Uterus (tissue), 4 donors: ENCODE measurements at places on chromosomes 6 and 20.

- no peak for DNase-seq
- H3K4me1 ChIP-seq, result no peaks in the 10 kb centered on the region
- H3K36me3 ChIP-seq, result no peaks in the 10 kb centered on the region
- no peaks in the 10 kb centered on the region for H3K27me3 ChIP-seq
Measured at GRCh38 chr6:92587525-92587924, 831.8 kb downstream of the EPHA7 start.

DNA sequence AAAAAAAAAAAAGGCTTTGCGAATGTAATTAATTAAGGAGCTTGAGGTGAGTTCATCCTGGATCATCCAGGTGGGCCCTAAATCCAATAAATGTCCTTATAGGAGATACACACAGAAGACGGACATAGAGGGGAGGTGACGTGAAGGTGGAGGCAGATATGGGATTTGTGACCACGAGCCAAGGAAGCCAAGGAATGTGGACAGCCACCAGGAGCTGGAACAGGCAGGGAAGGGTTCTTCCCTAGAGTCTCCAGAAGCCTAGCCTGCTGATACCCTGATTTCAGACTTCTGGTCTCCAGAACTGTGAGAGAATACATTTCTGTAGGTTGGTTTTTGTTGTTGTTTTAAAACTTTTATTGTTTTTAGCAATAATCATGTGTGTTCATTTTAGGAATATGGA lies 6.7 kb upstream of the ATRN start:
- H3K4me1 ChIP-seq, result no peaks in the 10 kb centered on the region
- no peak overlapping the region for H3K27ac ChIP-seq
- no peaks in the 10 kb centered on the region for H3K27me3 ChIP-seq
- H3K36me3 ChIP-seq, result no peaks in the 10 kb centered on the region
- DNase-seq, result no peak

GRCh38 chr6:128422871-128423270 lies 97.5 kb downstream of the PTPRK start:
- H3K4me1 ChIP-seq, result no peaks in the 10 kb centered on the region
- no peak overlapping the region for H3K27ac ChIP-seq
- H3K4me3 ChIP-seq, result no peak overlapping the region
- H3K36me3 ChIP-seq, result no peaks in the 10 kb centered on the region
- no peak for DNase-seq

DNA sequence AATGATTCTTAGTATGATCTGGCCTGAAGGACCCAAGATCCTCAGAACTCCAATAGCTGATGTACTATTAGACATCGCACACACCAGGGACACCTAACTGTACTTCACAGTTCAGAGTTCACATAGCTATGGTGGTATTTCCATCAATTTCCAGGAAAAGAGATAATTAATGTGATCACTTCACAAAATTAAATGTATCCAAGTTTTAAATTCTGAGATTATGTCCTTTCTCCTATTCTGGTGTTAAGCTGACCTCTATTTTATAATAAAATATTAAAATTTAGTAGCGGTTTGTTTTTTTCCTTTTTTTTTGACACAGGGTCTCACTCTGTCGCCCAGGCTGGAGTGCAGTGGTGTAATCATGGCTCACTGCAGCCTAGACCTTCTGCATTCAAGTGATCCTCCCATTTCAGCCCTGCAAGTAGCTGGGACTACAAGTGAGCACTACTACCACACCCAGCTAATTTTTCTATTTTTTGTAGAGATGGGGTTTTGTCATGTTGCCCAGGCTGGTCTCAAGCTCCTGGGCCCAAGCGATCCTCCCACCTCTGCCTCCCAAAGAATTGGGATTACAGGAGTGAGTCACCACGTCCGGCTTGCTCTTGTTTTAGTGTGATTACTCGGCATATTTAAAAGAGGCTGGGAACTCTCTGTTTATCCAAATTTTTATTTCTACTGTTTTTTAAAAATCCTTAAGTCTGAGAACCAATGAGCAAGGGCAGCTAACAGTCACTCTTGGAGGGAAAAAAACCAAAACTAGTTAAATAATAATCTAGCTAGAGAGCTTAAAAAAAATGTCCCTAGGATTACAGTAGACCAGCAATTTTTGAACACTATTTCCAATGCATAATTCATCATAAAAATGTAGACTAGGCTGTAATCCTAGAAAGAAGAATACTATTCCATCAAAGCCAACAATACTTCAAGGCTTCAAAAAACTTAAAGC lies 16.0 kb downstream of the KIF13A start:
- no peaks in the 10 kb centered on the region for H3K36me3 ChIP-seq
- peak; percentile 51 for DNase-seq
- H3K4me1 ChIP-seq, result no peaks in the 10 kb centered on the region
- H3K4me3 ChIP-seq, result no peak overlapping the region

DNA sequence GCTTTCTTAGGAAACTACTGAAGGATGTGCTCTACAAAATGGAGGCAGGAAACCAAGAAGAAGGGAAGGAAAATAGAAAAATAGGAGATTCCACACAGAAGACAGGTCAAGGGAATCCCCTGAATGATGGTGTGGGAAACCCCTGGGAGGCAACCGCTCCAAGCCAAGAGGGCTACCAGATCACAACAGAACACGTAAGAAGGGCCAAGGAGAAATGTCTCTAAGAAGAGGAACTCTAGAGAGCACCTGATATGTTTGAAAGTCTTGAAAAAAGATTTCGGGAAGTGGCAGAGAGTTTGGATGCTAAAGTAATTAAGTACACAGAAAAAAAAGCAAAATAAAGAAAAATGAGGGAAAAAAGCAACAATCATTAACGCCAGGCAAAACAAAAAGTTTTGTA lies 7.1 kb downstream of the KIF13A start:
- no peak overlapping the region for H3K4me3 ChIP-seq
- H3K27ac ChIP-seq, result no peak overlapping the region
- DNase-seq, result no peak
- H3K27me3 ChIP-seq, result no peaks in the 10 kb centered on the region
- H3K4me1 ChIP-seq, result no peaks in the 10 kb centered on the region
- H3K36me3 ChIP-seq, result no peaks in the 10 kb centered on the region

GRCh38 chr6:141562186-141562811 lies 570.4 kb upstream of the GJE1 start:
- H3K27ac ChIP-seq, result peak overlapping the region; percentile 27
- no peak overlapping the region for H3K4me3 ChIP-seq
- H3K36me3 ChIP-seq, result no peaks in the 10 kb centered on the region
- no peaks in the 10 kb centered on the region for H3K27me3 ChIP-seq
- no peaks in the 10 kb centered on the region for H3K4me1 ChIP-seq

DNA sequence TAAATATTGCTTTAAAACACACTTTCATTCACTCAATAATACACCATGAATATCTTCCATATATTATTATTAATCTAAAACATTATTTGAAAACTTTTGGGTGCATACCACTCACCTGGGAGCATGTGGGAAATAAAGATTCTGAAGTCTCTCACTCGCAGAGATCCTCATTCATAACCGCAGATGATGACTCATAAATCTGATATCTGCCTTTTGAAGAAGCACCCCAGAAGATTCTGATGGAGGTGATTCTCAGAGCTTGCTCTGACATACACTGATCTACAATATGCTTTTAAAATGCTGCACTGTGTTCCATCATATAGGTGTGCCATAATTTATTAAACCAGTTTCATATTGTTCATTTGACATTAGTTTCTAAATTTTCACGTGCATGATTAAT lies 135.0 kb upstream of the SGK1 start:
- no peaks in the 10 kb centered on the region for H3K36me3 ChIP-seq
- DNase-seq, result no peak
- no peaks in the 10 kb centered on the region for H3K4me1 ChIP-seq
- no peaks in the 10 kb centered on the region for H3K27me3 ChIP-seq

GRCh38 chr6:26105842-26106241 lies 18.6 kb downstream of the HFE start:
- no peak overlapping the region for H3K27ac ChIP-seq
- no peak for DNase-seq
- H3K36me3 ChIP-seq, result no peaks in the 10 kb centered on the region
- H3K27me3 ChIP-seq, result no peaks in the 10 kb centered on the region

DNA sequence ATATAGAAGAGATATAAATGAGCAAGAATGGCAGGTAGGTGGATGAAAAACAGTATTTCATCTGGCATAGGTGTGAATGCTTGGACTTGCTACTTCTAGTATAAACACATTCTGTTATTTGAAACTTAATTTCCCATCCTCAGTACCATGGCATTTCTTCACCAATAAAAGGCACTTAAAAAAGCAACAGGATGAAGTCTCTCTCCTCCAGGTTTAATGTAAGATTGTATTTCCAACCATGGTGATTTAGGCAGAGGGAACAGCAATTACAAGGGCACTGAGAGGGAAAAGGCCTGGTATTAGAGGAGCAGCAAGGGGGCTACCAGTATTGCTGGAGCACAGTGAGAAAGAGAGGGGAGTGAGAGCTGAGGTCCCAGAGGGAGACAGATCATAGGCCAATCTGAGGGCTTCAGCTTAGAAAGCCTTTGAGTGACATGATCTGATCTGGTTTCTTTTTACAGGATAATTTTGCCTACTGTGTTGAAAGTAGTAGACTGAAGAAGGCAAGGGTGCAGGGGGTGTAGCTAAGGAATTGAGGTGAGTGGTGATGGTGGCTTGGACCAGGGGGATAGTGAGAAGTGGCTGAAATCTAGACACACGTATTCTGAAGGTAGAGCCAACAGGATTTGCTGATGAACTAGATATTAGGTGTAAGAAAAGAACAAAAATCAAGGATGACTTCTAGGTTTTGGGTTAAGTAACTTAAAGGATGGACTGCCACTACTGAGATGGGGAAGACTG lies 67.8 kb upstream of the SMIM29 start:
- H3K36me3 ChIP-seq, result no peaks in the 10 kb centered on the region
- H3K4me1 ChIP-seq, result no peaks in the 10 kb centered on the region
- no peak for DNase-seq
- H3K27me3 ChIP-seq, result no peaks in the 10 kb centered on the region
- no peak overlapping the region for H3K4me3 ChIP-seq

GRCh38 chr6:68636666-68637065 lies 1.6 kb downstream of the ADGRB3 start:
- H3K27me3 ChIP-seq, result no peaks in the 10 kb centered on the region
- no peak for DNase-seq
- H3K36me3 ChIP-seq, result no peaks in the 10 kb centered on the region
- H3K27ac ChIP-seq, result no peak overlapping the region
- no peaks in the 10 kb centered on the region for H3K4me1 ChIP-seq

DNA sequence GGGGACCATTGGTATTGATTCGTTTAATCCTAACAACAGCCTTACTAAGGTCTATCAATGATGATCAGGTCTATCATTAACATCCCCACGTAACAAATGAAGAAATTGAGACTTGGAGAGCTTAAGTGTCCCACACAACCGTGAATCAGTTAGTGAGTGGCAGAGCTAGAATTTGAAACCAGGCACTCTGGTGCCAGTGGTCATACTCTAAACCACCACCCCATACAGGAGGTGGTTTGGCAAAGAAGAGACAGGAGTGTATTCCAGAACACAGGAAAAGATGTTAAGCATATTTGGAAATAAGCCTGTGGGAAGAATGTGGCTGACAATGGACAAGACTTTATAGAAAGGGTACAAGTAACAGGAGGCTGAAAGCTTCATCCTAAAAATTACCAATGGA lies 35.7 kb upstream of the MARCKS start:
- no peaks in the 10 kb centered on the region for H3K4me1 ChIP-seq
- DNase-seq, result no peak
- H3K4me3 ChIP-seq, result no peak overlapping the region
- H3K27me3 ChIP-seq, result no peaks in the 10 kb centered on the region
- H3K27ac ChIP-seq, result no peak overlapping the region

DNA sequence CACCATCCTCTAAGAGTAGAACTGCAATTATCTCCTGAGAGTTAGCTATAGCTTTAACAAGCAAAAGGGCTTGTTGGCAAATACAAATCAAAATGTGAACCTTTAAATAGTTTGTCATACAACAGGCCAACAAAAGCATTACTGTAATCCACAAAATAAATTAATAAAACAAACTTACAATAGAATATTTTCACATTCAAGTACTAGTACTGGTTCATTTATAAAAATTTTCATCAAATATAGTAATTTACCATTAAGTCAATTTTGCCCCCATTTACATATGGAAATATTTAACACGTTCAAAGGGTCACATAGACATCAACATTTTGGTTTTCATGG lies 9.4 kb downstream of the RBM39 start:
- no peak for DNase-seq
- no peak overlapping the region for H3K27ac ChIP-seq
- H3K4me1 ChIP-seq, result no peaks in the 10 kb centered on the region
- H3K4me3 ChIP-seq, result no peak overlapping the region
- H3K27me3 ChIP-seq, result no peaks in the 10 kb centered on the region
- H3K36me3 ChIP-seq, result no peaks in the 10 kb centered on the region

- H3K27me3 ChIP-seq, result no peaks in the 10 kb centered on the region
- no peaks in the 10 kb centered on the region for H3K36me3 ChIP-seq
- peaks cover 3% of the 10 kb centered on the region for H3K4me1 ChIP-seq
Measured at GRCh38 chr6:90709431-90709996, 122.6 kb upstream of the MAP3K7 start.

DNA sequence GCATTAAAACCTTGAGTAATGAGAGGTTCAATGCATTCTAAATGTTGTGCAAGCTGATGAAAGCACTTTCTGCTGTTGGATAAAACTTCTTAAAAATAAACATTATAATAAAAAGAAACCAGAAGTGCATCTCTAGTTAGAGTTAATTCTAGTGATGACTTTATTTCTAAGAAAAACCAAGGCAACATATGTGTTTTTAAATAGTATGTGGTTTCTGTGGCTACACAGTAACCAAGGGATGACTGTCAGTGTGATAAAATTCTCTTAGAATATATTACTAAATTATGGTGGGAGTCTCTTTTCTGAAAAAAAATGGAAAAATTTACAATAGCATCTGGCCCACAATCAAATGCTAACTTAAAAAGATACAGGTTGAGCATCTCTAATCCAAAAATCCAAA lies 117.0 kb downstream of the ME1 start:
- H3K27me3 ChIP-seq, result no peaks in the 10 kb centered on the region
- no peak overlapping the region for H3K27ac ChIP-seq
- H3K4me1 ChIP-seq, result no peaks in the 10 kb centered on the region
- no peak for DNase-seq
- no peaks in the 10 kb centered on the region for H3K36me3 ChIP-seq

DNA sequence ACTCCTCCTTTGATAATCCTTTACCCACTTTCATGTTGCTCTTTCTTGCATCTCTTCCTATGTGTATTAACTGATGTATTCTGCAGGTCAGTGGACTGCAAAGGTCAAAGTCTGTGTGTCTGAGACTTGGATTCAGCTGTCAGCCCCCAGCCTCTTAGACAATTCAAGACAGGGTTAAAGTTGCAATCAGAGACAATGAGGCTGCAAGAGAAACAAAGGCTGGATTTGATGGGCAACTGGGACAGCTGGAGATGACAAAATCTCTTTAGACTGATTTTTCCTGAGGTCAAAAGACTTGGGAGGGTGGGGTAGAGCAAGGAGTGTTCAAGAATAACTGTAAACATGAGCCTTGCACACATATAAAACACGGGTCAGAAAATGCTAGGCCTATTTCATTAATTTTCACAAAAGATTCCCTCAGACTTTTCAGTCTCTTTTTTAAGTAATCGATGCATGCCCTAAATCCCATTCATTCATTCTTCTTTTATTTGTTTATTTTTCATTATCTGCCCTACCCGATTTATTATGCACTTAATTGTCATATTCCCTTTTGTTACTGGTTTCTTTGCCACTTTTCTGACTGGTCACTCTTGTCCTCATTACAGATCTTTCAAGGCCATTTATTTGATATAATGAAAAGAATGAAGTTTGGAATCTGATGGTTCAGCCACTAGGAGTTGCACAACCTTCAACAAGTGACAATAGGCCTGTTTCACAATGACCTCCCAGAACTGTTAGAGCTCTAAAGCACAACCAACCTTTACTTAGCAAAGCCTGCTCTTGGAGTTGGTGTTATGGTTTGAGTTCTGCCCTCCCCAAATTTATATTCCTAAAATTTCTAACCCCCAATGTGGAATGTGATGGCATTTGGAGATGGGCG lies 33.8 kb upstream of the AKAP12 start:
- no peak overlapping the region for H3K4me3 ChIP-seq
- no peaks in the 10 kb centered on the region for H3K36me3 ChIP-seq
- no peak overlapping the region for H3K27ac ChIP-seq
- no peaks in the 10 kb centered on the region for H3K27me3 ChIP-seq
